ENCODE measurements at places on chromosomes 16 and 17.

GRCh38 chr16:81634380-81635062 is 144.6 kb upstream of the PLCG2 start:
- DNase-seq = no peak

DNA sequence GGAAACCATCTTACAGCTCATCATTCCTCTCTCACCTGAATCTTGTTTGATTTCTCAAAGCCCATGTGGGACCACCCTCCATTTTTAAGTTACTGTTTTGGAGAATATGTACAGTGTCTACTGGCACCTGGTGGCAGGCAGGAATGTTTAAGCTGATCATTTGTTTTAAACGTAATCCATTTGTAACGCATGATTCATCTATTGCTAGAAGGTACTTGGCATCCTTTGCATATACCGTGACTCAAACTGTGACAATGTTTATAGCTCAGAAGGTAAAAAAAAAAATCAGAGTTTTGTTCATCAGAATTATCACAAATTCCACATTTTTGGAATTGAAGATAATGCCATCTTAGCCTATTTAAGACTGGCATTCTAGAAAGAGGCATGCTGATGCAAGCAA is 1007.5 kb upstream of the EEF2KMT start:
- no peak for DNase-seq

- no peak for DNase-seq
These were observed 9.6 kb upstream of the WNT9B start for GRCh38 chr17:46841561-46842379.

- DNase-seq = no peak
These were observed 26.7 kb downstream of the BBS2 start for GRCh38 chr16:56493126-56493525.
